ENCODE measurements at places on chromosomes 13 and 19. TPM values are rescaled to one million over a fixed set of nuclear protein-coding genes. Genes with fewer than 3 reads are reported as not detected.

Gene CYP2A13
- total RNA-seq: not detected

Gene LGALS14
- not detected for total RNA-seq

Gene KLF1
- total RNA-seq: 0.57 TPM

DNA sequence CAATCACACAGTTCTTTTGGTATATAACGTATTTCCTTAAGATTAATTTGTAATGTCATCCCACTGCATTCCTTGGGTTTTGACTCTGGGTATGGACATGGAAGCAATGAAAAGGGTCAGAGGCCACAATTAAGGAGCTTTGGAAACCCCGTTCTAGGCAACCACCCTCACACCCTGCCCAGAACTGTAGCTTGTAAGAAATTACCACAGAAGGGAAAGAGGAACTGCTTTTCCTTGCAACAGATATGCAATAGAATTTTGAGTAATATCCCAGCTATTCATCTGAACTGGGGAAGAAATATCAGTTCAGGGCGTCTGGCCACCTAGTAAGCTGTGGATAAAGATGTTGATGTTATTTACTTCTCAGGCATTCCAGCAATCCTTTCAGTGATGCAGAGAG lies 985 bp upstream of the CLC start:
- no peak for DNase-seq

- peak; percentile 36 for DNase-seq
Observed at GRCh38 chr19:41431426-41432386, 4.5 kb upstream of the B3GNT8 start.

DNA sequence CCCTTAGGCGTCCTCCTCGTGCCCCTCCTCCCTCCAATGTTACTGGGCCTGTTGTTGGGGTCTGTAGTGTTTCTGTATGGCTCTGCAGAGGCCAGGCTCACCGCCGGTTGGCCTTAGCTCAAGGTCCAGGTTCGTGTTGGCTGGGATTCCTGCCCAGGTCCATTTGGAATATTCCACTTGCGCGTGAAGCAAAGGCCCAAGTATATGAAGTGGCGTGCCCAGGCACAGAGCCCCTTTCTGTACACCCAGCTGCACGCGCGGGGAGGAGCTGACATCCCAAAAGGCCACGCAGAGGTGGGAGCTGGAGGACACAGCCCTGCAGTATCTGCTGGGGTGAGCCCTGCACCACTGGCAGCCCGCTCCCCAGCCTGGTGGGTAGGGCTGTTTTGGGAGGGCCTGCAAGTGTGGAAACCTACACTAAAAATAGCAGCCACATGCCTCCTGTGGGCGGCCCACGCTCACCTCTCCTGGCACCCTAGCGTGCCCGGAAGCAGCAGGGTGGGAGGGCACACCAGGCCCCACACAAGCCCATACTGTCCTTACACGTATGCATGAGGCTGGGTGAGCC lies 30.2 kb downstream of the CRTC1 start:
- DNase-seq: no peak

- no peak for DNase-seq
Observed at GRCh38 chr13:112054616-112055015, 12.3 kb upstream of the SOX1 start.

DNA sequence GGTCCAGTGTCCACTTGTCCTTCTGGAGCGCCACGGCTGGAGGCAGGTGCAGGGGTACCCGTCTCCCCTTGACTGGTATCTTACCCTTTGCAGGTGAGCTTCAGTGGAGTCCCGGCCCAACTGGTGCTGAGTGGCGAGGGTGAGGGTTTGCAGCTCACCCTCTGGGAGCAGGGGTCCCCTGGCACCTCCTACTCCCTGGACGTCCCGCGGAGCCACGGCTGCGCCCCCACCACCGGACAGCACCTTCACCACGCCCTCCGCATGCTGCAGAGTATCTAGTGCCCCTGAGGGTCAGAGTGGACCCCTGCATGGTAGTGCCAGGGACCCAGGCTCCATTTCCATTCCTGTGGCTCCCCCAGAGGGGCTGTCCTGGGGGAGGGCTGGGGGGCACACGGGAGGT lies 11.1 kb downstream of the PLK5 start:
- no peak for DNase-seq

DNA sequence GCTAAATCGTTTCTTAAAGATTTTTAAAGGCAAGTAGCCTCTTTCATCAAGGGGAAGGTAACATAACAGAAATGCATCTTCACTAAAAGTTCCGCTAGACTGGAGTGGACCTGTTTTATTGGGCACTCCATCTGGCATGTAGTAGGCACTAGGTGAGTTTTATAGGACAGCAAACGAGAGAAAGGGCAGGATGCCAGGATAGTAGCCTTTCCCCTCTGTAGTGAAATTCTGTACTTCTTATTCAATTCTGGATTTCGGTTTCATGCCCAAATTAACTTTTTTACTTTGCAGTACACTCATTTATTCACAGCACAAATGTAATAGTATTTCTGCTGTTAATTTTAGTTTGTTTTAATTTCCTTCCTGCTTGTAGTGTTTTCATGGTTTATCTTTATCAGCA lies 45.2 kb downstream of the GPR180 start:
- no peak for DNase-seq

- DNase-seq: no peak
Observed at GRCh38 chr13:33206945-33207614, 78.5 kb downstream of the STARD13 start.

GRCh38 chr13:48429886-48430285 lies 17.0 kb upstream of the LPAR6 start:
- DNase-seq: no peak

GRCh38 chr19:3456925-3457527 lies 23.3 kb downstream of the SMIM24 start:
- no peak for DNase-seq

- no peak for DNase-seq
Observed at GRCh38 chr19:3482507-3483225, 575 bp downstream of the SMIM44 start.

GRCh38 chr13:100536643-100537180 lies 51.9 kb downstream of the GGACT start:
- DNase-seq: no peak

- peak; percentile 41 for DNase-seq
Observed at GRCh38 chr13:52447815-52448552, 2.5 kb downstream of the VPS36 start.

GRCh38 chr13:67554286-67554685 lies 324.1 kb upstream of the PCDH9 start:
- no peak for DNase-seq

DNA sequence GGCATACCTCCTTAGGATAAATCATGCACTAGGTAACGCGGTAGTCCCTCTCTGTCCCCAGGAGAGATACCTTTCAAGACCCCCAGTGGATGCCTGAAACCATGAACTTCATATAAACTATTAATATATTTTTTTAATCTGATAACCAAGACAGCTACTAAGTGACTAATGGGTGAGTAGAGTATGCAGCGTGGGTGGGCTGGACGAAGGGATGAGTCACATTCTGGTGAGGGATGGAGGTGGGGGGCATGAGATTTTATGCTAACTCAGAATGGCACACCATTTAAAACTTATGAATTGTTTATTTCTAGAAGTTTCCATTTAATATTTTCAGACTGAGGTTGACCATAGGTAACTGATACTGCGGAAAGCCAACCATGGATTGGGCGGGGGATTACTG lies 46.2 kb downstream of the CDK8 start:
- DNase-seq: peak; percentile 13

All from A673 (cell line).